ENCODE measurements at places on chromosomes 4 and X.

- DNase-seq, result no peak
Measured at GRCh38 chr4:5266991-5267390, 215.7 kb downstream of the STK32B start.

GRCh38 chr4:170109586-170110284 lies 20.0 kb upstream of the AADAT start:
- no peak for DNase-seq

DNA sequence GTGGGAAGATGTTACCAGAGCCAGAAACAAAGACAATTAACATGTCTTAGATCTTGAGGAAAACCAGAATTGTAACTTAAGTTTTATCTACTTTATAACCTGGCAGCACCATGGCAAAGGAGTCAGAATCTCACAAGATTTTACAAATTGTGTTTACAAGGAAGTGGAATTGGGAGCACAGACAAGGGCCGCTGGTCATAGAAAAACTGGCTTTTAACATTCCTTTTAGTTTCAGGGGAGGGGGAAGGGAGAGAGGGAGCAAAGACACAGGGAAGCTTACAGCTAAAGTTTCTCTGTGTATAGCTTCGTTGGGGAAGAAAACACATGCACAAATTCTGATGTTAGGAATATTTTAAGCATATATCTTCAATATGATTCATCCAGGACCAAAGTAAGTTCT lies 10.3 kb upstream of the UGT2B11 start:
- DNase-seq, result no peak

DNA sequence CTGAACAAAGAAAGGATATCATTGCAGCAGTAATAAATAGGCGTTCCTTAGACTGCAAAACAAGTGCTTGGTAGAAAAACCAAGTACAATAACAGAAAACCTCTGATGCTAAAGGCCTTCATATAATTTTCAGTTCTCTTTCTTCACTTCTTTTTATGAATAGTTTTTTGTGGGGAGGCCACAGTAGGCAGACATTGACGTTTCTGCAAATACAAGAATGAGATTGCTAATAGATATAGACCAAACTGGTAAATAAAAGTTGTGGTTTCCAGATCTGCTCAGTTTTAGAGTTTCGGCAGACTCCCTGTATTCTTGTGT lies 57.0 kb upstream of the RAP1GDS1 start:
- no peak for DNase-seq

DNA sequence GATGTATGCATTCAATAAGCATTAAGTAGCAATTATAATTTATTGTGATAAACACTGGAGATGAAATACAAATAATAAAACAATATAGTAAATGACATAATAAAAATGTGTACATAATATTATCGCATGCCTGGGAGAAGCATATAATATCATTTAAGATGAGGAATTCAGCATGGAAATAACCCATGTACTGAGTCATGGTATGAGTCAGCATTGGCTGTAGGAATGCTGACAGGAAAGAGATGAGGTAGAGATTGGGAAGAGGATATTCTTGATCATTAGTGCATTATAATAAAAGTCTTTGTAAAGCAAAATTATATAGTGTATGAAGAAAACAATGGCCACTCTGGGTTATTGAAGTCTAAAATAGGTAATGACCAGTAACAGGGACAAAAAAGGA lies 82.8 kb downstream of the MAGEB10 start:
- no peak for DNase-seq

DNA sequence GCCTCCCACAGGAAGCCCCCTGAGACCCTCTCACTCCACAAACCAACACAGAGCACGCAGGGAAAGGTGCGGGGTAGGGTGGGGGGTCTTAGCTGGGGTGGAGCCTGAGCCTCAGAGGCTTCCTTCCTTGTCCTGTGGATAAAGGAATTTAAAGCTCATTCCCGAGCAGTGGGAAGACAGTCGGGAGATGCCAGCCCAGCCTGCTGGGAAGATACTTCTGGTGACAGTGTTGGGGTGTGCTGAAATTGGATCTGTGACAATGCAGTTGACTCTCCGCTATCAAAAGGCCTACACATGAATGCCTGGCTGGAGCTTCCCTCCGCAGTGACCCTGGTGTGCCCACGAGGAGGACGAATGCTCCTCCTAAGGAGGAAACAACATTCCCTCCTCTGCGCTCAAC lies 45.5 kb downstream of the JAKMIP1 start:
- DNase-seq, result no peak

- DNase-seq, result no peak
Measured at GRCh38 chr4:86848136-86848535, 1.0 kb downstream of the SLC10A6 start.

GRCh38 chr4:121686255-121686654 lies 10.5 kb downstream of the ANXA5 start:
- peak; percentile 36 for DNase-seq

DNA sequence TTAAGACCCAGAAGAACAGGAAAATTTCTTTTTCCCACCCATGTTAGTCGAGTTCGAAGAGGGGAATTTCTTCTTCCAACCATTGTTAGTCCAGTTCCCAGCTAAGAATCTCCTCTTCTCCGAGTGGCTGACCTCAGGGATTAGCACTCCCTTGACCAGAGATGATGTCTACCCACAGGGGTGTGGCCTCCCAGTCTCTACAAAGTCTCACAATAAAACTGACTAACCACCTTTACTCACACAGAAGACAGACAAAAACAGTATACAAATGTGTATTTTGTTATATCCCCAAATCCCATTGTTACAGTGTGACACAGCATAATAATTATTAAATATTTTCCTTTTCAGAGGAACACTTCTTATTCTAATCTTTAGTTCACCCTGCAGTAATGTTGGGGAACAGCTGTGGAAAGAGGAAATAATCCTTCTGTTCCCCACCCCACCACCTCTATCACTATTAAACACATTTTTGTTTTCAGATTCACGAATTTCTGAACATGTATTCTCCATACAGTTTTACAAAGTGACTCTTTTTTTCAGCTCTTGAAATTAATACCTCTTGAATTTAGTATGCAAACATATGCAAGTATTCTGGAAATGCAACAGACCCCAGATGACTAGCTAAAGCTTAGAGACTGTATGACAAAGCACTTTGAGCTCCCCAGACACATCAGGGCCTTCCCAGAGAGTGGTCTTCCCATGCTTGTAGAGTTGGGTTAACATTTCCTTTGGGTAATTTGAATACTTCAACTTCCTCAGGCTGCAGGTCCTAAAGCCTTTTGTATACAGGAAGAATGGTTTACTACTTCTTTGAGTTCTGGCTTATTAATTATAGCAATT lies 62.5 kb upstream of the NFKB1 start:
- DNase-seq, result no peak

GRCh38 chrX:8183346-8183745 lies 12.3 kb upstream of the VCX2 start:
- no peak for DNase-seq

All from activated CD4-positive, alpha-beta T cell treated with anti-CD3 and anti-CD28 coated beads, Interleukin-2, amount 10 ng/mL, durations not matched to agents 24 days and 14 days (primary cell).